ENCODE measurements at places on chromosomes 1 and 21.

GRCh38 chr1:64623750-64624191, 121.1 kb upstream of the RAVER2 start:
- peak; percentile 36 for DNase-seq

- no peak for DNase-seq
Observed at GRCh38 chr1:206887701-206888100, 9.5 kb upstream of the IL24 start.

DNA sequence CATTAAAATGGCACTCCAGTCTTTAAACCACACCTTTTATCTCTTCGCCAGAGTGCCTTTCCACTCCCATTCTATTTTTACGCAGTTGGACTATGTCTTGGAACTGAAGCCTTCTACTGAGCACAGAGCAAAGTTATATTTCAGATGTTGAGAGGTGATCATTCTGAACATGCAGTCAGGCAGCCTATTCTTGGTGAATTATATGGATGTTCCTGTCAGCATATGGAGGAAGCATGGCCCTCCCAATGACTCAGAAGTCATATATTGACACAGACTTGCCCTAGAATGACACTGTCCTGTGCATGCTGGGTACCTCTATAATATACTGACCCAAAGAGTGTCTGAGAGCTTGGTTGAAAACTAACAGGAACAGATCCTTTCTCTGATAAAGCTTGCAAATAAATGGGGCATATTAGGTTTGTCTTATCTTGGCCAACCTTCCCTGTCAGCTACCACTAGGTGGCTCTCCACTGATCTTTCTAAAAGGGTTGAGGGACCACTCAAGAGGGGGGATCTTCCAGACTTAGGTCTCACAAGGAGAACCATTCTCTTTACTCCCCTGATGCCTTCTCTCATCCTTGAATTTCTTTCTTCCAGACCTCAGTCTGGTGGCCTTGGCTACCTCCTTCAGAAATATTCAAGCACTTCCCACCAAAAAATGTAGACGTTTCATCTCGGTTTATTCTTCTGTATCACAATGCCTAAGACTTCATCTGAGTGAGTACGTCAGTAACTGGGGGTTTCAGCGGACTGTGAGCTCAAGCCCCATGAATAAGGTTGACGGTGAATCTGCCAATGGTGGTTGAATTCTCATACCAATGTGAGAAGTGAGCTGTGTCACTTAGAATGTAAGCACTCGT, 11.8 kb upstream of the ALG14 start:
- DNase-seq, result peak; percentile 29

- peak; percentile 28 for DNase-seq
Observed at GRCh38 chr1:30856260-30856790, 52.2 kb downstream of the SDC3 start.

DNA sequence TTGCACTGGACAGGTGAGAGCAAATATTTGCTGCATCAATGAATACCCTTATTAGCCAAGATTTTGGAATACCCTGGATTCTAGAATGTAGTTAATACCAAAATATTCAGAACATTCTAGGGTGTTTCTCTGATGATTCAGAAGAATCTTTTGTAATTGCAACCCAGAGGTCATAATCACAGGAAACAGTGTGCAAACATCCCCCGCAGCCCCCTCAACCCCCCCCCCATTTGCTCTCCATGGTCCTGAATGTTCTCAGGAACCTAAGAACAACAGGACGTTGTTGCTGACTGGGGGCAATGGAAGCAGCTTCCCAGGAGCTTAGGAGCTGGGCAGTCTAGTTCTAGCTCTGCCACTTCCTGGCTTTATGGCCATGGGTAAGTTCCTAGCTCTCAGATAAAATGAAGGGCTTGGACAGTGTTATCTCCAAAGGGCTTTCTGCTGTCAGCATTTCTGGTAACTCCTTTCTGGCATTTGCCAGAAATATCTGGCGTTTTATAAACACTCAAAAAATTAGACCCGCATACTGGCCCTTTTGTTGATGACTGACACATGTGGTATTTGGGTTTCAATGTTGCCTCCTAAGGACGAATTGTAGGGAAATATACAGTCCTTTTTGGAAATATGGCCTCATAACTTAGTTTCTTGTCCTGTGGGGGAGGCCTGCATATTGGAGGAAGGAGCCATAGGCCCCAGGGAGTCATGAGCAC, 178.6 kb downstream of the RRAGC start:
- DNase-seq, result peak; percentile 14

- DNase-seq, result peak; percentile 82
Observed at GRCh38 chr1:110464340-110464739, 13.4 kb downstream of the PROK1 start.

- DNase-seq, result peak; percentile 71
Observed at GRCh38 chr1:78491451-78492071, 787 bp downstream of the PTGFR start.

DNA sequence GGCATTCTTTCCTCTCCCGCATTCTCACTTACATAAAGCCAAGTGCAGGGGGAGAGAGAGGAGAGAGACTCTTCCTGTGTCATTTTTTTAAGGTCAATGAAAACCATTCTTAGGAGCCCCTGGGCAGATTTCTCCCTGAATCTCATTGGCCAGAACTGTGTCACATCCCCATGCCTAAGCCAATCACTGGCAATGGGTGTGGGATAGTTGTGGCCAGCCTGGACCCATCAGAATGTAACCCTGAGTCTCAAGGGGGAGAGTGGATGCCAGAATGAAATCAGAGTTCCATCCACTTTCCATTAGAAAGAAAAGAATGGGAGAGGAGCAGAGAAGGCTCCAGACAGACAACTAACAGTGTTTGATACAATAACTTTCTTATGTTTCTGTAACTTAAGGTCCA, 31.2 kb upstream of the COQ8A start:
- DNase-seq, result peak; percentile 13

Data from fibroblast of the aortic adventitia (primary cell).